Progenitor cell of endocrine pancreas (in vitro differentiated cells): ENCODE measurements at places on chromosomes 1 and 21.

- DNase-seq = no peak
Measured at GRCh38 chr1:156655151-156655903, 13.4 kb downstream of the BCAN start.

GRCh38 chr1:44355582-44356305 lies 687 bp upstream of the ERI3 start:
- no peak for DNase-seq

GRCh38 chr1:47967864-47968555 lies 29.2 kb downstream of the TRABD2B start:
- no peak for DNase-seq

- DNase-seq = no peak
Measured at GRCh38 chr1:212600980-212601379, 7.6 kb upstream of the ATF3 start.

GRCh38 chr1:83109692-83110091 lies 889.2 kb downstream of the TTLL7 start:
- DNase-seq = no peak

DNA sequence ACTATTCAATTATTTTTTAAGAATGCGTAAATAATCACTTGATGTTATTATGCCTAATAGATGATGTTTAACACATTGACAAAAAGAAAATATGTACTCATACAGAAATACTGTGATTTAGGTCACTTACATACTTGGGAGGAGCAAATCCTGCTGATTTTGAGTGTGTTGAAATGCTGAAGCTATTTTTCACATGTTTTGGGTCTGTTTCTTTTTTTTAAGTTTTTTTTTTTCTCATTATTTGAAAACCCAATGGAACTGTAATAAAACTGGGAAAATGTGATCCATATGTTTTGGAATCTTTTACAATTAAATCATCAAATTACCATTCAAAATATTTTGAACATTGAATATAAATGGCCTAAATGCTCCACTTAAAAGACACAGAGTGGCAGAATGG lies 366.2 kb upstream of the ADAMTS5 start:
- DNase-seq = no peak

- DNase-seq = no peak
Measured at GRCh38 chr1:174433451-174433850, 14.3 kb upstream of the GPR52 start.

GRCh38 chr1:183777328-183777727 lies 27.6 kb upstream of the RGL1 start:
- DNase-seq = no peak

DNA sequence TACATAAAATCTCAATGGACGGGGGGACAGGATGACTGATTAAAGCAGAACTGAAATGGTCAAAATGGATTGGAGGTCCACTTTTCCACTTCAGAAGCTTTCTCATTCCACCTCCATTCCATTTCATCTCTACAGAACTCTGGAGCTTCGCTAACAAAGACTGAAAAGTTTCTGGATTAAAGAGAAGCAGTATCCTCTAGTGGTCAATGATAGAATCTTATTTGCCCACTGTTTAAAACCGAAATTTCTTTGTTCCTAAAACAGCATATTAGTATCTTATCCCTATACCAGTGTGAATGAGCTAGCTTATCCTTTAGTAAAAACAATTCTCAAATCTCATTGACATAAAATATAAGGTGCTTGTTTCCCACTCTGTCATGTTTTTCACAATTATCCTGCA lies 890.6 kb downstream of the KCNT2 start:
- DNase-seq = no peak

- no peak for DNase-seq
Measured at GRCh38 chr1:160637821-160638539, 8.9 kb downstream of the SLAMF1 start.

DNA sequence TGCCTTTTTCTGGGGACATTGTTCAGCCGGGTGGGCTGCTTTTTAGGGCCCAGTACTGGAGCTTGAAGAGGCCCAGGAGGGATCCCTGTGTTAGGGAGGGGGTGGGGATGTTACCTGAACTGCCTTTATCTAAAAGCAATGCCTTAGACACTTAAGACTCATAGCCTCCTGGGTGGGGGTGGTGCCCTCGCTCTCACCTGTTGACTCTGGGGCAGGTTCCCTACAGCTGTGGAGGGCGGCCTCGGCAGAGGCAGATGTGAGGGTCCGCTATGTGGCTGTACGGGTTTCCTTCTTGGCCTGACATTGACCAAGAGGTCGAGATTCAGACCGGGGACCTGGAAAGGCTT lies 716 bp downstream of the INAVA start:
- no peak for DNase-seq

GRCh38 chr1:228285661-228286504 lies 78.0 kb downstream of the OBSCN start:
- DNase-seq = no peak

- DNase-seq = no peak
Measured at GRCh38 chr1:152411134-152411533, 2.9 kb downstream of the CRNN start.

DNA sequence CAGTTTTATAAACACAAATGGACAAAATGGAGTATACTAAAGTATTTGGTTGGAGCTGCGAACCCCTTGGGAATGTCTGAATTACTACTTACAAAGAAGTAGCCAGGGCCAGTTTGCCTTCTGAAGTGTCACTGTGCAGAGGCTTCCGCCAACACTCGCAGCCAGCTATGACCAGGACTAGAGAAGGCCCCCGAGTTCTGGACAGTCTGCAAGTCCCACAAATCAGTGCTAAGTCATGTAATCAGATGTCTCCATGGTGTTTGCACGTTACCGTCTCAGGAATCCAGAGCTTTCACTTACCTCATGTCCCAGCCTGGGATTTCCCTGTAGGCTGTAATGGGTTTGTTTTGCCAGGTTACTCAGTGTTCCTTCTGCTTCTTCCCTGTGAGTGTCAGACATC lies 106.6 kb upstream of the SPAG17 start:
- DNase-seq = no peak

DNA sequence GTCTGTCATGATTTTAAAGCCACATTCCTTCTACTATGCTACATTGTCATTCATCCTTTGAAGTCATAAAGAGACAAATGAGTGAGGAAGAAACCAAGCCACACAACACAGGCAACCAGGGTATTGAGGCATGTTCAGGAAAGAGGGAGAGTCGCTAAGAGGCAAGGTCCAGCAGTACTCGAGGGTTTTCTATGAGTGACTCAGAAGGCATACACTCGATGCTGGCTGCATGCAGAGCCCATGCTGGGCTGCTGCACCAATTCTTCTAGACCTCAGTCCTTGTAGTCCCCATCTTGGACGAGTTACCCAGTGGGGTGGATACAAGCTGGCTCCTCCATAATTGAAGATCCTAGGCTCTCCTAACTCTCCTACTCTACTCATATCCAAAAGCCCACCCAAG lies 57.6 kb downstream of the OLFML2B start:
- DNase-seq = no peak

- DNase-seq = no peak
Measured at GRCh38 chr21:25513810-25514209, 93.5 kb downstream of the MRPL39 start.

GRCh38 chr1:29984862-29985605 lies 738.4 kb downstream of the MATN1 start:
- no peak for DNase-seq

DNA sequence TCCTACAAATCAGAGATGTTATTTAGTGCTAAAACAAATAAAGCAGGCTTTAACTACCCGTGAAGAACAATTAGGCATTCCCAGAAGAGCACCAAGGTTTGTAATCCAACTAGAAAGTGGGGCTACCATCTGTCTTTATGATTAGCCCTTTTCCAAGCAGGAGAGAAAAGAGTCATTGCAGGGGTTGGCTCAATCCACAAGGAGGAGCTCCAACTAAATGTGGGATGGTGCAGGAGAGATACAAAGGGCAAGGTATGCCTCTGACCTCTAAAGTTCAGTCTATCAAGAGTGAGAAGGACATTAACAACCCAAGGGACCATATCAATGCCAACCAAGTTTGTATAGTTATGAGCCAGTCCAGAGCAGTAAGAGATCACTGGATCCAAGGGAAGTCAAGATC lies 382.7 kb upstream of the DUSP10 start:
- no peak for DNase-seq

DNA sequence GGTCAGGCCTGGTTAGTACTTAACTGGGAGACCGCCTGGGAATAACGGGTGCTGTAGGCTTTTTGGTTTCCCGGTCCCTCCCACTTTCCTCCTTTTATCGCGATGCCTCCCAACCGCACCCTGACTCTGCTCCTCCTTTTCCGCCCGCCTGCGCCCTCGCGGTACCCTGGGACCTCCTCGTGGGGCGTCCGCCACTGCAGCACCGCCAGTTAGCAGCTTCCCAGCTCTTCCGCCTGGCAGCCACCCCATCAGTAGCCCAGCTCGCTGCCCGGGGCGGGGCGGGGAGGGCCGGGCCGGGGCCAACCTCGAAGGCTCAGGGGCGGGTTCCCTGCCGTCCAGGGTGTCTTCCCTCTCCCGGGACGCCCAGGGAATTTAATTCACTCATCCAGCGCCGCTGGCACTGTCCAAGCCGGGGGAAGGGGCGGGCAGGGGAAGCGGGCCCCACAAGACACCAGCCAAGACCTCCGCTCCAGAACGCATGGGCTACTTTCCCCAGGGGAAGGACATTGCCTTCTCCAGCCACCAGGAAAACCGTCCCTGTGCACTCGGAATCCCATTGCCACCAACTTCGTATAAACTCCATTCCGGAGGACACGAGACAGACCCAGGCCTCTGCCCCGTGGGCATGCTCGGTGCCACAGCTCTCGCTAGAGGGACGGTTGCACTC lies 2.0 kb upstream of the ZNF678 start:
- DNase-seq = no peak

DNA sequence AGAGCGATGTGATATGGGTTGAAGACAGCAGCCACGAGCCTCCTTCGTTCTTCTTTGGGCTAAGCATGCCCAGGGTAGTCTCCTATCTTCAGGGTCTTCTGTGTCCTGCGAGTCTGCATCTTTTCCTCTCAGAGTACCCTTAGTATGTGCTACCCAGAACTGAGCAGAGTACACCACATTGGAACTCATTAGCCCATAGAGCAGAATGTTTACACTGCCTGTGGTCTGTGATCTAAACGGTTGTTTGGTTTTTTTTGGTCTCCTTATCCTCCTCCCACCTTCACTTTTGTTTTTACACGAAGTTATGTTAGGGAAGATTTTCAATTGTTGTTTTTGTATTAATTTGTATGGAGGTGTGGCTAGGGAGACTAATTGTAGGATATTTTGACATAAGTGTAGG lies 126.4 kb downstream of the NEK7 start:
- no peak for DNase-seq

DNA sequence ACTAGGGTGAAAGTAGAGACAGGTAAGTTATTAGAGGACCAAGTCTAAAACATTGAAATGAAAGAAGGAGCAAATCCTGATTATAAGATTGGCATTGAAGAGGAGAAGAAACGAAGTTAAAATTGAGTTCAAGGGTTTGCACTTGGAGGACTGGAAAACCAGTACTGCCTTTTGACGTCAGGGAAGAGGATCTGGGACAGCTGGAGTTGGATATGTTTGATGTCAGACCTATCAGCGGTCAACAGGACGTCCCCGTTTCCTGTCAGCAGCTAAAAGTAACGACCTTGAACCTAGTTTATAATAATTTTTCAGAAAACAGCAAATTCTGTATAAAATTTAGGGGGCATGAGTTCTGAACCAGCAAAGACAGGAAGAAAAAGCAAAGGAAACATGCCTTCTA lies 1.2 kb upstream of the NID1 start:
- DNase-seq = no peak

GRCh38 chr21:35014302-35015041 lies 34.6 kb downstream of the RUNX1 start:
- no peak for DNase-seq

GRCh38 chr1:51218570-51218969 lies 17.5 kb upstream of the RNF11 start:
- DNase-seq = no peak

DNA sequence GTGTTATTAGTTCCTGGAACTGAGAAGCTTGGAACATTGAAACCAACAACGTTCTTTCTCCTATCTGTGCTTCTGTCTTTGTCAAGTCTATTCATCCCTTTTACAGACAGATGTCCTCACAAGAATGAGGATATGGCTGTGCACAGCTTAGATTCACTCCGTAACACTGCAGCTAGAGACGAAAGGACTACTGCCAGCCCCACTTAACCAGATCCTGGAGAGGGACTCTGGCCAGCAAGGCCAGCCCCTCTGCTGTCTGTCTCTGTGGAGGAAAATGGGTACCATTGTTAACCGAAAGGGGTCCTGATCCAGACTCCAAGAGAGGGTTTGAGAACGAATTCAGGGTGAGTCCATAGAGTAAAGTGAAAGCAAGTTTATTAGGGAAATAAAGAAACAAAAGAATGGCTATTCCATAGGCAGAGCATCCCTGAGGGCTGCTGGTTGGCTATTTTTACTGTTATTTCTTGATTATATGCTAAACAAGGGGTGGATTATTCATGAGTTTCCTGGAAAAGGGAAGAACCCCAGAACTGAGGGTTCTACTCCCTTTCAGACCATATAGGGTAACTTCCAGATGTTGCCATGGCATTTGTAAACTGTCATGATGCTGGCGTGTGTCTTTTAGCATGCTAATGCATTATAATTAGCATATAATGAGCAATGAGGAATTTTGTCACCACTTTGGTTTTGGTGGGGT lies 17.4 kb upstream of the USP24 start:
- DNase-seq = no peak

- DNase-seq = no peak
Measured at GRCh38 chr1:89548122-89548857, 23.7 kb downstream of the LRRC8B start.

- DNase-seq = no peak
Measured at GRCh38 chr1:198837278-198838021, 198.6 kb downstream of the PTPRC start.

- DNase-seq = no peak
Measured at GRCh38 chr1:59040486-59040885, 256.4 kb upstream of the FGGY start.

DNA sequence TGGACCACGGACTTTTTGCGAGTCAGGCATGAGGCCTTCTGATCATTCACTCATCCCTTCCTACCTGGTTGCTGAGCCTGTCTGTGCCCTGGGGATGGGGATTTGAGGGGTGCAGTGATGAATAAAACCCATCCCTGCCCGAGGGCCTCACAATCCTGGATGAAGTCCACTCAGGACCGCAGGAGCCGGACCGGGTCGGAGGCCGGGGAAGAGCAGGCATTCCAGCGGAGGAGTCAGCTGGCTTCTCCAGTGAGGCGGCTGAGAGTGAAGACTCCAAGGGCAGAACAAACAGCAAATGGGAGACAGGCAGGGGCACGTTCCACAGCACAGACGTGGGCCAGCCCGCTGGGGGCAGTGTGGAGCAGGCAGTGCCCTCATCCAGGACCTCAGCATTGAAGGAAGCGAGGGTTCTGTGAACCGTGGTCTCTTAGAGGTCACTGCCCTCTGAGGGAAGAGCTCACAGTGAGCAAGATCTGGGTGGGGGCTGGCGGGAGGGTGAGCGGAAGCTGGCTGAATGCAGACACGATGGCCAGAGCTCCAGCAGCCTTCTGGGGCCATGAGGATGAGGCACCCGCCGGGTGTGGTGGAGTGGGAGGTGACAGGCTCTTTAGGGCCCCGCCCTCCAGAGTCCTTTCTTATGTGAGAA lies 10.9 kb upstream of the LRRC3 start:
- no peak for DNase-seq

DNA sequence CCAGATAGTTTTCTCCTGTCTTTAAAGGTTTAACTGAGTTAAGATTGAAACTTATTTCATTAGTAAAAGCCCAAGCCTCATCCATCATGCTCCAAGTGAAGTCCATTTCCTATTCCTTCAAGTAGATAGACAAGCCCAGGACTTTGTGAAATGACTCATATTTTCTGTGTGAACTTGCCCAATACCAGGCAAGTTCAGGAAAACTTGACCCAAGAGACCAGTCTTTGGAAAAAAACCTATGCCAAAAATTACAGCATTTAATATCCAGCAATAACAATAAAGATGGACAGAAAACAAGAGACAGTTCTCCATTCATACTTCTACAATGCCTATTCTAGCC lies 405 bp upstream of the RAB29 start:
- DNase-seq = no peak
